ENCODE measurements at places on chromosomes 12 and 14.

DNA sequence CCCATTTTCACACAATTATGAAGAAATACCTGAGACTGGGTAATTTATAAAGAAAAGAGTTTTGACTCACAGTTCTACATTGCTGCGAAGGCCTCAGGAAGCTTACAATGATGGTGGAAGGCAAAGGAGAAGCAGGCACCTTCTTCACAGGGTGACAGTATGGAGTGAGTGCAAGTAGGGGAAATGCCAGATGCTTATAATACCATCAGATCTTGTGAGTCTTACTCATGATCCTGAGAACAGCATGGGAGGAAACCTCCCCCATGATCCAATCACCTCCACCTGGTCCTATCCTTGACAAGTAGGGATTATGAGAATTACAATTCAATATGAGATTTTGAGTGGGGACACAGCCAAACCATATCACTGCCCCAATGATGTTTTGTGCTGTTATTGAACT is 189.3 kb upstream of the CRY1 start:
- no peak for DNase-seq

- no peak for DNase-seq
Observed at GRCh38 chr14:46054526-46054925, 597.1 kb downstream of the RPL10L start.

DNA sequence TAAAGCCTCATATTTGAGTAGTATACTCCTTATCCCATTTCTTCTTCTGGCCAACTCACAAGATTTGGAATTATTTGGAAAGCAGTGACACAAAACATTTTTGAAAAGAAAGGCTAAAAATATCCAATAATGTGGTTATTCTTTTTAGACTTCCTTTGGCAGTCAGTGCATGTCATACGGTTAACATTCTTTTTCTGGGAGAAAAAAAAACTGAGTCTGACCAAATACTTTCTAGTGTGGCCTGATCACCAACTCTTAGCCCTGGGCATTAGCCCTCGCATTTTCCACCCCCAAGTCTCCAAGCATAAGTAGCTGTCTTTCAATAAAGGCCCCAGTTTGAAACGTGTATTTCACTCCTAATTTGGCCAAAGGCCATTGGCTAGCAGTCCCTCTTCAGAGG is 5.9 kb downstream of the RASSF3 start:
- no peak for DNase-seq

DNA sequence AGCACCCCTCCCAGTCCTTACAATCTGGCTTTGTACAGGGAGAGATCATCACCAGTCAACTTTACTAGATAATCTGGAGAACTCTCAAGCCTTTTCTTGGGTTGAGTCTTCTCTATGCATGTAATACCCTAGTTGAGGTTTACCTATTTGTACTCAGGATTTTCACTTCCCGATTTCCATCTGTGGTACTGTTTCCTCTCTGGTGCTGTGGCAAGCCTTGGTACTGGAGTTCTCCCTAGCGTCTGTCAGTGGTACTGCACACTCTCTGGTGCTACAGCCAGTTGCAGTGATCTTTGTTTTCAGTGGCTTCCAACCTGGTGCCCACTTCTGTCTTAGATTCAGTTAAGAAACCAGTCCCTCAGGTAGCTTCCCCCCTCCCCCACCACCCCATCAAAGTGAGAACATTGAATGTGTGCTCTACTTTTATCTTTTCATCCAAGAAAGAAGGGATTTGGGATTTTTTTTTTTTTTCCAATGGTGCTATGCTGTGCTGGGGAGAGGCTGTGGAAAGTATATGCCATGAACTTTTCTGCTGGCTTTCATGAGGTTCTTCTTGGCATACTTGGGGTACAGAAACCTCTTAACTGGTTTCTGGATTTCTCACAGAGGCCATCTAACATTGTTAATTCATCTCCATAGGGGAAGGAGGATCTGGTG is 69.4 kb upstream of the EVL start:
- peak; percentile 32 for DNase-seq

DNA sequence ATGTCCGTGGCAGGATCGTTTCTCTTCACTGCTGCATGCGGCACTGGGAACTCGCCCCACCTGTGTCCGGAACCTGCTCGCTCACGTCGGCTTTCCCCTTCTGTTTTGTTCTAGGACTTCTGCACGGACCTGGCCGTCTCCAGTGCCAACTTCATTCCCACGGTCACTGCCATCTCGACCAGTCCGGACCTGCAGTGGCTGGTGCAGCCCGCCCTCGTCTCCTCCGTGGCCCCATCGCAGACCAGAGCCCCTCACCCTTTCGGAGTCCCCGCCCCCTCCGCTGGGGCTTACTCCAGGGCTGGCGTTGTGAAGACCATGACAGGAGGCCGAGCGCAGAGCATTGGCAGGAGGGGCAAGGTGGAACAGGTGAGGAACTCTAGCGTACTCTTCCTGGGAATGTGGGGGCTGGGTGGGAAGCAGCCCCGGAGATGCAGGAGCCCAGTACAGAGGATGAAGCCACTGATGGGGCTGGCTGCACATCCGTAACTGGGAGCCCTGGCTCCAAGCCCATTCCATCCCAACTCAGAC is 1.2 kb downstream of the FOS start:
- no peak for DNase-seq

- DNase-seq = no peak
Observed at GRCh38 chr14:88503754-88504406, 50.9 kb downstream of the PTPN21 start.

GRCh38 chr14:31283153-31283552 is 75.6 kb upstream of the HECTD1 start:
- DNase-seq = no peak

GRCh38 chr12:127656266-127656665 is 610.7 kb upstream of the TMEM132C start:
- DNase-seq = no peak

Measured in activated gamma-delta T cell treated with anti-CD3 and anti-CD28 coated beads, Interleukin-2, amount 50 U/mL, for 16 hours (primary cell).